NCI-H345 (cell line): ENCODE measurements at places on chromosomes 5 and 9.

DNA sequence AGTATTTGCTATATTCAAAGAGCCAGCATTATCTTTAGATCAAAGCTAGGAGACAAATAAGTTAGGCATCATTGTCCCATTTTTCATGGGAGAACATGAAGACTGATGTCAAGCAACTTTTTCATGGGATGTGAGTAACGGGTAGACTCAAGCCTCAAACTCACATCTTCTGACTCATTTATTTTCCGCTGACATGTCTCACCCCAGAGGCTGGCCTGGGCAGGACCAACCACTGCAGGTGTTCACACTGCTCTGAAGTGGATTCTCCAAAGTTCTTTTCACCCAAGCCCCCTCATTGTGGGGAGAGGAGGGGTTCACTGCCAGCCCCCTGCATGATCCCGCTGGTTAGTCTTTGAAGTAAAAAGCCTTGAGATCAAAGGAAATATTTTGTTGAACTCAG lies 34.9 kb upstream of the BASP1 start:
- no peak for DNase-seq

GRCh38 chr5:158538506-158539074 lies 561.1 kb downstream of the EBF1 start:
- no peak for DNase-seq

GRCh38 chr5:116563736-116564308 lies 10.8 kb downstream of the SEMA6A start:
- no peak for DNase-seq

DNA sequence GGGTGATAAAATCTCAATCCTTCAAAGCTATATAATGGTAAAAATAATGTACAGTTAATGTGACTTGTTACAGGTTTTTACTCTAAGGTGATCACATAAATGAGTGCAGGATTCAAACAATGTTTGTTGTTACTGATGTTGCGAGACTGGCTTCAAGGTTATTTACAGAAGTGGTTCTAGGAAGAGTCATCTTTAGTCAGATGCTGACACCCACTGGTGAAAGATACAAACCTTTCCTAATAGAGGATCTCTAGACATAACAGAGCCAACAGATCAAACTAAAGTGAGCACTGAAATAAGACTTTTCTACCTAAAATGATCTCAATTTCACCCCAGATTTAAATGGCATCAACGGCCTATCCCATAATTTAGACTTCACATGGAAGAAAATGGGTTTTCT lies 20.2 kb downstream of the ARSB start:
- DNase-seq = peak; percentile 54

GRCh38 chr9:90815183-90815943 lies 13.7 kb downstream of the SYK start:
- DNase-seq = no peak

GRCh38 chr9:116182876-116183275 lies 29.3 kb downstream of the PAPPA start:
- no peak for DNase-seq

DNA sequence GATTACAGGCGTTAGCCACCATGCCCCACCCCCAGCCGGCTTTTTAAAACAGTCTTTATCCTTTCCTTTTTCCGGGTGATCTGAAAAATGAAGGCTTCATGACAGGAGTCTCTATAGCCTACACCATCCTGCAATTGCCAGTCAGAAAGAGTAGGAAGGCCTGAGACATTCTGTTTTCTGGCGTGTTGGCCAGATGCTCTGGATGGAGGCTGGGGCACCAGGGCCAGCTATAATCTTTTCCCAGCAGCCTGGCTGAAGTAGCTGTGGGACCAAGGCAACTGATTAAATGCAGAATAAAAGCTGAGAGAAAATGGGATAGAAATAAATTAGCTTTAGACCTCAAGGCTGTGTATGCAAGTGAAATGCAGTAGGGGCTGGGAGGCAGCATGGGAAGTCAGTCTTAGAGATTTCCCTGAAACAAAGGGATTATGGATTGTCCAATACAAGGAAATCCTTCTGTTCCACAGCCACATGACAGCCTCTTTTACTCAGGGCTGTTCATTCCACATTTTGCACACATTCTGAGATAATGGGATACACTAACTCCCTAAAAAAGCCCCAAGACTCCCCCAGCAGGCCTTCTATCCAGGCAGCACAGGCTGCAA lies 116.0 kb upstream of the LRRTM2 start:
- no peak for DNase-seq

- DNase-seq = no peak
Observed at GRCh38 chr5:107072440-107072839, 598.3 kb downstream of the EFNA5 start.

DNA sequence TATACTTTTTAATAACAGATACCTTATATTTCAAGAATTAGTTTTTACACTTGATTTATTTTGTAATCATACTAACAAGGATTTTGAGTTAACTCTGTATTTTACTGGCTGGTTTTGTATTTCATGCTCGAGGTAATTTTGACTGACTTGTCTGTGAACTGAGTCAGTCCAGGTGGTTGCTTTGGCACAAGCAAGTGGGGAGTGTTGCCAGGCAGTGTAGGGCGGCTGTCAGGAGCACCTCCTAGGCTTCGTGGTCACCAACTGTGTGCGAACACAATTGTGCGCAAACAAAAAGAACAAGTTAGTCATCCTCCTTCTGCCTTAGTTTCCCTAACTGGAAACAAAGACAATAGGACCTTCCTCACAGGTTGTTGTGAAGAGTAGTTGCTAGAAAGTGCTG lies 286.3 kb downstream of the ADGRV1 start:
- DNase-seq = no peak
